Activated naive CD8-positive, alpha-beta T cell treated with anti-CD3 and anti-CD28 coated beads, Interleukin-2, amount 10 ng/mL, durations not matched to agents 7 days and 5 days (primary cell): ENCODE measurements at places on chromosomes 7 and 10.

- H3K4me3 ChIP-seq = no peak overlapping the region
- no peaks in the 10 kb centered on the region for H3K36me3 ChIP-seq
- DNase-seq = no peak
- H3K27ac ChIP-seq = no peak overlapping the region
Measured at GRCh38 chr7:47375121-47375938, 206.6 kb downstream of the TNS3 start.

DNA sequence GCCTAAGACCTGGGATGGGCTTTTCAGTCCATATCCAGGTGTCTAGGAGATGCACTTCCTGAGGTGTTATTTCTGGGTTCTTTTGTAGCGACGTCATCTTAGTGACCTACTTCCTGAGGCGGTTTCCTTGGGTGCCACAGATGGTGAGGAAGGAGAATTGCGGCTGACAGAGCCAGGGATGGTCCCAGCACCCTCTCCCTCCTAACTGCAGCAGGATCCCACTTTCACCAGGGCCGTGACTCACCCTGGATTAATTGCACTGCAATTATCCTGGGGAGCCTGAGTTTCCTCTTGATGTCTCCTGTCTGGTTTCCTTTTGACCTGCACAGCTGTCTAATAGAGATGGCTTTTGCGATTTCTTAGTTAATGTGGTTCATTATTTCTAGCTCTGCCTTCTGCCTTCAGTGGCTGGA lies 271.7 kb downstream of the TCF7L2 start:
- no peak for DNase-seq
- peaks cover 31% of the 10 kb centered on the region for H3K27me3 ChIP-seq
- H3K27ac ChIP-seq = no peak overlapping the region
- H3K4me3 ChIP-seq = no peak overlapping the region
- H3K4me1 ChIP-seq = peaks cover 13% of the 10 kb centered on the region

- H3K4me1 ChIP-seq = peaks cover 10% of the 10 kb centered on the region
- no peak overlapping the region for H3K4me3 ChIP-seq
- H3K27me3 ChIP-seq = no peaks in the 10 kb centered on the region
- peak; percentile 71 for DNase-seq
- H3K27ac ChIP-seq = peak overlapping the region; percentile 30
Measured at GRCh38 chr10:22550732-22551131, 163.6 kb downstream of the PIP4K2A start.

DNA sequence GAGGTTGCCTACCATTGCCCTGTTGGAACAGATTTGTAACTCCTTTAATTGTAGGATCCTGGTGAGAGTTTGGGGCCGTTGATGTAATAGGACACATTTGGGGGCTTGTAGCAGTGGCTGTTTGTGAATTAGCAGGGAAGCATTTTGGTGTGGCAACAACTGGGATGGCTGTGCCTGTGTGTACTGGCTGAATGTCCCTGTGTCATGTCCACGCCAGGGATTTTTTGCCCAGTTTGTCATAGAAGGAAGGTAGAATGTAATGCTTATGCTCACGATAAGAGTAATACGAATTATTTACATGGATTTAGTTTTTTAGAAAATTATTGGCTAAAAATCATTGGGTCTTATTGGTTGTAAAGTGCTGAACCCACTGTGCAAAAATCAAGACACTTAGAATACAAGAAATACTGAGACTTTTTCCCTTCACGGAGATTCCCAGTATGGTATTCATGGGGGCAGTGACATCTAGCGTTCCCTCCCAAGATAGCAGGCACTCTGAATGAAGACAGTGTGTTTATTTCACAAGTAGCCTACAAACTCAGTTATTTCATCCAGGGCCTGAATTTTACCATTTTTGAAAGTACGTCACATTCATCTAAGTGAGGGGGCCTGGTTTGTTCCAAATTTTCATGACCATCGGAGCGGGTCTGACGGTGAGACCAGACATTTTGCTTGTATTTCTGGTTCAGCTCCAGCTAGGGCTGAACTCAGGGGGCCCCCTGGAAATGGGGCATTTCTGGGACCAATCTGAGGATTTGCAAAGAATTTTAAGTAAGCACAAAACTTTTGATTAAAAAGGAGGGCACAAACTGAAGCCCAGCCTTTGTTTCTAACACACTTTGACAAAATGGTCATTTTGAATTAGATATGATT lies 74.7 kb downstream of the CACNB2 start:
- H3K36me3 ChIP-seq = no peaks in the 10 kb centered on the region
- no peak overlapping the region for H3K27ac ChIP-seq
- H3K27me3 ChIP-seq = no peaks in the 10 kb centered on the region
- DNase-seq = no peak
- H3K4me3 ChIP-seq = no peak overlapping the region
- H3K4me1 ChIP-seq = no peaks in the 10 kb centered on the region

- H3K27ac ChIP-seq = no peak overlapping the region
- H3K36me3 ChIP-seq = peaks cover 5% of the 10 kb centered on the region
- H3K4me3 ChIP-seq = no peak overlapping the region
Measured at GRCh38 chr7:2734751-2735571, 47.0 kb downstream of the AMZ1 start.

- no peak for DNase-seq
- H3K27ac ChIP-seq = no peak overlapping the region
- H3K4me1 ChIP-seq = peaks cover 4% of the 10 kb centered on the region
- peaks cover 15% of the 10 kb centered on the region for H3K27me3 ChIP-seq
Measured at GRCh38 chr7:151550656-151551286, 31.1 kb upstream of the RHEB start.
